ENCODE measurements at places on chromosomes 16 and 17.

GRCh38 chr17:55652825-55653224, 69.8 kb downstream of the TMEM100 start:
- DNase-seq: no peak

- peak; percentile 98 for DNase-seq
Observed at GRCh38 chr17:49952209-49952911, 16.6 kb upstream of the DLX4 start.

- no peak for DNase-seq
Observed at GRCh38 chr16:87524407-87524806, 31.6 kb upstream of the ZCCHC14 start.

GRCh38 chr16:14307527-14308367, 236.6 kb downstream of the MRTFB start:
- DNase-seq: peak; percentile 74

- DNase-seq: peak; percentile 75
Observed at GRCh38 chr17:3534881-3535252, 22.7 kb downstream of the TRPV3 start.

DNA sequence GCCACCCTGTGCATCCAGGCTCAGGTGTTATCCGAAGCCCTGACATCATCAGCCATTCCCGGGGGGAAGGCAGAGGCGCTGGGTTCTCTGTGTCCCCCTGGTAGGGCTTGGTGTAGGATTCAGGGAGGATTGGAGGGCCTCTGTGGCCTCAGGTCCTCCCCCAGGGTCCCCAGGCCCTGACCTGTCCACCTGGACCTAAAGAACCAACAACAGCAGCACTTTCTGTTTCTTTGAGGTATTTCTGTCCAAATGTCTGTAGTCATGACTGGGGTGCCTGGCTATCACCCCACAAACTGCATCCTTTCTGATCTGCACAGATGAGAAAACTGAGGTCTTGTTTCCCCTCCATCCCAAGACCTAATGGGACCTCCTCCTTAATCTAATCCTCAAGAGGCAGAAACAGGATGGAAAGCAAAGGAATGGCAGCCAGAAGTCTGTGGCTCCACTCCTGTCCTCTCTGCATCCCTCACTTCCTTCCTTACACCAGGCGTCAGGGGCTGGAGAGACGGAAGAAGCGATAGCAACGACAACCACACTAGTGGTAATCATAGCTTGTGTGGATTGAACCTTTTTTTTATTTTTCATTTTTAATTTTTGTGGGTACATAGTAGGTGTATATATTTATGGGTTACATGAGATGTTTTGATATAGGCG, 11.8 kb downstream of the NLRC5 start:
- DNase-seq: no peak

- DNase-seq: no peak
Observed at GRCh38 chr17:28488533-28489276, 15.3 kb downstream of the SLC13A2 start.

GRCh38 chr16:966035-966434, 4.7 kb downstream of the LMF1 start:
- no peak for DNase-seq

DNA sequence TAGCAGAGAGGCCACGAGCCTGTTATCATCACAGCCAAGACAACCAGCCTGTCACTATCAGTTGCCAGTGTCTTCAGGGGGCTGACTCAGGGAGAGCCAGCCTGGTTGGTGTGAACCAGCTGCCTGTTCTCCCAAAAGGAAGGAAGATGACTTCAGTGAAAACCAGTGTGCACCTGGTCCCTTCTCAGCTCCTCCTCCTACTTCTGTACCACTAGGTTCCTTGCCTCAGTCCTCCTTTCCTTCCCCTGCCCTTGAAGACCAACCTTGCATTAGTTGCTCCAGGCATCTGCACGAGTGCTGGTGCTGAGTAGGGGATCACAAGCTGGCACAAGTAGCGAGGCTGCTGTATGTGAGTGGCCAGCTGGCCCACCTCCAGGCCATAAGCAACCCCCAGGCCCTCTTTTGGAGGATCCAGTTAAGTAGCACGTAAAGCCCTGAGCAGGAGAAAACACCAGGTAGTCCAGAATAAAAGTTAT, 8.5 kb downstream of the TUBG1 start:
- DNase-seq: no peak

GRCh38 chr16:64532691-64533090, 589.2 kb downstream of the CDH11 start:
- no peak for DNase-seq

DNA sequence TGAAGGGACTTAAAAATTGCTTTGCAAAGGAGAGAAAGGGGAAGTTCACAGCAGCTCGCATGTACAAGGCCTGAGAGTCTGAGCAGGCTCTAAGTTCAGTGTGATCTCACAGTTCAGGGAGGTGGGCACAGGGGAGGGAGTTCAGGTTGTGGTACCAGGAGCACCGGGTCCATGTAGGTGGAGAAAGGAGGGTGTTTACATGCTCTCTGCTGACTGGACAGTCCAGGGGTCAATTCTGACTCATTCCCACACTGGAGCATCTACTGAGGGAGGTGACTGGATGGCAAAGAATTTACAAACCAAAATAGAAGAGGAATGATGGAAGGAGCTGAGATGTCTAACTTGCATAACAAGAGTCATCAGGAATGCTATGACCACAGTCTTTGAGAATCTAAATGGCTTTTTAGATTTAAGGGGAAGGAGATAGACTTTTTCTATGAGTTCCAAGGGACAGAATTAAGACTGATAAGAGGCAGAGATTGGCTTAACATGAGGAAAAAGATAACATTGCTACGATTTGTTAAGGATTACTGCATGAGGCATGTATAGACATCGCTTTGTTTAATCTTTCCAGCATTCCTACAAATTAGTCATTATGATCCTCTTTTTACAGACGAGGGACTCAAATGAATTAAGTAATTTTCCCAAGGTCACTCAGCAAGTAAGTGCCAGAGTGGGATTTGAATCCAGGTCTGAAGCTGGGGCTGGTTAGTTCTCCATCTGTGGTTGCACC, 29.9 kb downstream of the MIS12 start:
- peak; percentile 84 for DNase-seq

- DNase-seq: peak; percentile 24
Observed at GRCh38 chr17:53626286-53626685, 196.4 kb upstream of the KIF2B start.

DNA sequence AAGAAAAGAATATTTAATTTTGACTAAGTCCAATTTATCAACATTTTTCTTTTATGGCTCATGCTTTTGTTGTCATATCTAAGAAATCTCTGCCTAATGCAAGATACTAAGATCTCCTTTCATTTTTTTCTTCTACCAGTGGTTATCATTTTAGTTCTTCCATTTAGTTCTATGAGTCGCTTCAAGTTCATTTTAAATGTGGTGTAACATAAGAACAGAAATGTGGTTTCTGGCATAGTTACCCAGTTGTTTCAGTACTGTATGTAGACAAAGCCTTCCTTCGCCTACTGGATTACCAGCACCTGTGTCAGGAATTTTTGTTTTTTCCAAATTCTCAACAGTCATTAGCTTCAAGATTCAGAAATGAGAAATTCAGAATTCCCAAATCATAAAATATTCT, 175.7 kb downstream of the PARN start:
- no peak for DNase-seq

GRCh38 chr16:87098976-87099720, 218.0 kb downstream of the C16orf95 start:
- DNase-seq: no peak

DNA sequence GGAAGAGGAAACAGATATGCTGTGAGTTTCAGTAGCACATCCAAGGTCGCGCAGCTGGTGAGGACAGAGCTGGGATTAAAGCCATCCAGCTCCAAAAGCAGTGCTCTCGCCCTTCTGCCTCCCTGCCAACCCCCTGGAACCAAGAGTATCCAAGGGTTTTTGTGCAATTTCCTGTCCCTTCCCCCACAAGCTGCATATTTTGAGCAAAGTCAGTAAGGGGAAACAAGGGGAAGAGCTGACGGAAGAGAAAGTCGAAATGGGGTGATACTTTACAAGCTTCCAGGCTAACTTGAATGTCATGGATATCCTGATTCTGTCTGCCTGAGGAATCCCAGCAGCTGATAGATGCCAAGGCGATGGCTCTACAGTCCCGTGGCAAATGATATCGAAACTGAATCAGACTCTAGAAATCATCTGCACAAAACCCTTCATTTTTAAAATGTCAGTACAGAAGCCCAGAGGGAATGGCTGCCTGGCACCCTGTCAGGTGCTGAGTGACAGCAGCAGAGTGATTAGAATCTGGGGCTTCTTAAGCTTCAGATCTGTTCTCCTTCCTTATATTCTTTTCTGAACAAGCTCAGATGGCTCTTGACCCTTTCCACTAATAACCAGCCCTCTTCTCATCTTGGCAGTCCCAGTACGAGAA, 42.9 kb upstream of the TEKT3 start:
- DNase-seq: no peak

GRCh38 chr17:1058423-1059130, 61.6 kb downstream of the TIMM22 start:
- peak; percentile 76 for DNase-seq

DNA sequence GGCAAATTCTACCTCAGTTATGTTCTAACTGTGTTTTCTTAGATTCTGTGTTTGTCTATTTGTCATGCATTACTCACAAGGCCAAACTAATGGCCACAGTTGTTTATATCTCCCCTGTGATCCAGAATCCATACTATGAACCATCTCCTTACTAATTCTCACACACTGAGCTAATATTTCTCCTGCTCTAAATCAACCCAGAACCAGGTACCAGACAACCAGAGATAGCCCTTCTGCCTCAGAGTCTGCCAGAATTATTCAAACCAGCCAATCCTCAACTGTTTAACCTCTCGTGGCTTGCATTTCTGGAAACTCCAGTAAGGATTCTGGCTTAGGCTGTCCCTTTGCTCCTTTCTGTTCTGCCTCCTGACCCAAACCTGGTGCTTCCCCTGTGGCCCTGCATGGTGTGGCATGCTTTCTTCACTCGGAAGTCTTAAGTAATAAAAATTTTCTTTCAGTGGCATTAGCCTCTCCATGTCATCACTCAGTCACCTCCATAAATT, 59.4 kb downstream of the EFCAB5 start:
- DNase-seq: no peak

DNA sequence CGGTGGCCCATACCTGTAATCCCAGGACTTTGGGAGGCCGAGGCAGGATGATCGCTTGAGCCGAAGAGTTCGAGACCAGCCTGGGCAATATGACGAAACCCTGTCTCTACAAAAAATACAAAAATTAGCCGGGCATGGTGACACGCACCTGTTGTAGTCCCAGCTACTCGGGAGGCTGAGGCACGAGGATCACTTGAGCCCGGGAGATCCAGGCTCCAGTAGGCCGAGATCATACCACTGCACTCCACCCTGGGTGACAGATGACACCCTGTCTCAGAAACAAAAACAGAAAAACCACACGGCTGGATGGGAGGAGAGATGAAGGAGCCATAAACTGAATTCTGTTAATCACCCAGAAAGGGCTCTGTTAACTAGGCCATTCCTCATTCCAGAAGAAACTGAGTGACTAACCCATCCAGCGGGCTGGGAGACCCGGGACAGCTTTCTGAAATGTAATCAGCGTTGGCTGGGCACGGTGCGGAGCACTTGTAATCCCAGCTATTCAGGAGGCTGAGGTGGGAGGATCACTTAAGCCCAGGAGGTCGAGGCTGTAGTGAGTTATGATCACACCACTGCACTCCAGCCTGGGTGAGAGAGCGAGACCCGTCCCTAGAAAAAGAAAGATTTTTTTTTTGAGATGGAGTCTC, 641 bp upstream of the NT5C3B start:
- DNase-seq: no peak

- DNase-seq: peak; percentile 75
Observed at GRCh38 chr17:48457080-48457836, 27.2 kb upstream of the SKAP1 start.

DNA sequence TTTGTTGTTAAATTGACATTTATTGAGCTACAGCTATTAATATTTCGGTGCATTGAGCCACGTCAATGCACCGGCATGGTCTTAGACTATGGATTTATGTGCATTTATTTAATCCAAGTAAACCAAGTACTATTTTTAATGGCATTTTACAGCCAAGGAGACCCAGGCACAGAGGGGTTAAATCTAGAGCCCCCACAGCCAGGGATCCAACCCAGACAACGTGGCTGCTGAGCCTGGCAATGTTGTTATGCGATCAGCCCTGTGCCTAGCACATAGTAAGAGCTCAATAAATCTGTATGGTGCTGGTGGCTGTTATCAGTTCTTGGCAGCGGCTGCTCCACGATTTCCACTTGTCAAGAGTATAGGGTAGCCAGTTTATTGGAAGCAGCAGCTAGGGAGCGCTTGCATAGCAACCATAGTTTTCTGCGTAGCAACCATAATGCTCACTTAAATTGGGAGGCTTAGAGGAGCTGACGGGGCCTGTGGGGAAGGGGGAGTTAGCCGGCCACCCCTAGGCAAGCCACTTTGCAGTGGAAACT, 541 bp upstream of the RBBP6 start:
- DNase-seq: no peak

DNA sequence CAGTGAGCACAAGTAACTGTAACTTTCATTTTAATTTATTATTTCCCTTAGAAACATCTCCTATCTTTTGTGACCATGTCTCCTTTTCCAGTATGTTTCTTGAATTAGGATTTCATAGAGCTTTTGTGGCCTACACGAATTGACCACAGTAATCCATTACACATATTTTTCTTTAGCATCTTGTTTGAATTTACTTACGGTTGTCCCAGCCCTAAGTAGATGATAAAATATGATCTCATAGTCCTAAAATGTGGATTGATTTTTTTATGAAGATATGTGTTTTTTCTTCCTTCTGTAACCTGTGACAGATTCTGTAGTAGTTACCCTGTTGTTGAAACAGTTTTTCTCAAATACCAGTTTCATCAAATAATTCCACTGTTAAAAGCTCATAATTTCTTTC, 61.5 kb downstream of the NF1 start:
- DNase-seq: no peak

DNA sequence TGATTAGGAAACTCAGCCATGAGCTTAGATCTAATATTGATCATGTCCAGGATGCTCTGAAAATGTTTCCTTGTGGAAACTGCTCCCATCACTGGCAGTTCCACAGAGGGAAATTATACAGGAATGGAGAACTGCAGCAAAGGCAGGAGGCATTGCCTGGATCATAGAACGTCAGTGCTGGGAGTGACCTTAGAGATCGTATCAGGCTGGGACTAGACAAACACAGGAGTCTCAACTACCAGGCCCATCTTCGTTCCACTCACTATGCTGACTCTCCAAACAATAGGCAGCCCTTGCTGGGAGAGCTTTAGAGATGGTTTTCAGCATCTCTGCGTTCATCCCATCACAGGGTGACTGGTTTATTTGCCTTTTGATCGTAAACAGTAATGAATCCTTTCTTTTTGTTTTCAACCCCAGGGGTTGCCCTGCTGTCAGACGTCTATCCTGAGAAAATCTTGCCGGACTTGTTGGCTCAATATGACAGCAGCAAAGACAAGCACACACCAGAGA, 130.3 kb downstream of the TANGO6 start:
- no peak for DNase-seq

DNA sequence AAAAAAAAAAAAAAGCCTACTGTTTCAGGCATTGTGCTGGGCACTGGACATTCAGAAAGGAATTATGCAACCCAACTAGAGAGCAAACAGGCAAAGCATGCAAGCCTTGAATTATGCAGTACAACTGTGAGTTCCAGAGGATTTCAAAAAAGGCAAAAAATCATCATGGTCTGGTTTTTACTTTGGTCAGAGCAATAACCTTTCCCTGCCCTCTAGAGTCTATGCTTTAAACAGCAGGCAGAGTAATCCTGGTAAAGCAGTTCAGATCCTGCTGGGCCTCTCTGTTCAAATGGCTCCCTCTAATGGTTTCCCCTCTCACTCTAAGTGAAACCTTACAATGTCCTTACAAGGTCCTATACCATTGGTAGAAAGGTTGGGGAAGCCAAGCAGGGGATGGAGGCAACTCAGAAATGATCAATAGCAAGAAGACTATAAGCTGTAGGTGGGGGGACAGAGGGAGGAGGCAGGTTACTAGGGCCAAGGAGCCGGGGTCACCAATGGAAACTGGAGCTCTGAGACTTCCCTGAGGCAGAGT, 4.6 kb upstream of the TAF15 start:
- DNase-seq: peak; percentile 95

All from A549 (cell line).